Gastrocnemius medialis (tissue), 4 donors: ENCODE measurements at places on chromosomes 7 and 10. TPM values are rescaled to one million over a fixed set of nuclear protein-coding genes. Genes with fewer than 3 reads are reported as not detected.
A peak's percentile ranks its signal among the peaks of the same experiment; 100 is the strongest.

DNA sequence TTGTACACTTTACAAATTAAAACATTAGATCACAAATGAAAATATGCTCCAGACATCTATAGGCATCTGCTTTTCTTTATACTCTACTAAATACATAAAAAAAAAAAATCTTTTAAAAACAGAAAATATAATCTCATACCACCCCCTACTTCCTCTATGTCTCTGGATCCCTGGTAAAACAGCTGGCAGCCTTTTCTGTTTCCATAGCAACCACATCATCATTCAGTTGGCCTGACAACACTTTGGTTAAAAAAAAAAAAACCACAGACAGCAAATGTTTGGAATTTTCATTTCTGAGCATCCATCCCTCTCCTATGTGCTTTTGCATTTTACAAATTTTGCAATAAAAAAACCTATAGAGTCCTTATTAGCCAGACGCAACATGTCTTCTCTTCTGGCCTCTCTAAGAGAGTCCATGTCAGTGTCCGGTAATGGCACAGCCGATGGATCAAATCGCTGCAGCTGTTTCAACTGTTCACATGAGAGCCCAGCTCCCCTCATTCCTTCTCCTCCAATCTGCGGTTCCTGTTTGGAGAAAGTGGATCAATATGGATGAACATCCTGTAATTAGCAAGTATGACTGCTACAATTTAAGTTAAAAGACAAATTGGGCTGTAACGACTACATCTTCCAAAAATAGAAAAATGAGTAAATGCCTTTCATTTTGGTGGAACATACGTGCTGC lies 105.6 kb downstream of the NSUN6 start:
- H3K27me3 ChIP-seq, result no peaks in the 10 kb centered on the region
- no peak overlapping the region for H3K4me3 ChIP-seq
- no peak overlapping the region for H3K27ac ChIP-seq
- DNase-seq, result no peak

GRCh38 chr7:119270644-119271043 lies 1002.3 kb upstream of the KCND2 start:
- no peaks in the 10 kb centered on the region for H3K36me3 ChIP-seq
- H3K27ac ChIP-seq, result no peak overlapping the region
- no peaks in the 10 kb centered on the region for H3K27me3 ChIP-seq
- H3K4me1 ChIP-seq, result no peaks in the 10 kb centered on the region
- no peak overlapping the region for H3K4me3 ChIP-seq

DNA sequence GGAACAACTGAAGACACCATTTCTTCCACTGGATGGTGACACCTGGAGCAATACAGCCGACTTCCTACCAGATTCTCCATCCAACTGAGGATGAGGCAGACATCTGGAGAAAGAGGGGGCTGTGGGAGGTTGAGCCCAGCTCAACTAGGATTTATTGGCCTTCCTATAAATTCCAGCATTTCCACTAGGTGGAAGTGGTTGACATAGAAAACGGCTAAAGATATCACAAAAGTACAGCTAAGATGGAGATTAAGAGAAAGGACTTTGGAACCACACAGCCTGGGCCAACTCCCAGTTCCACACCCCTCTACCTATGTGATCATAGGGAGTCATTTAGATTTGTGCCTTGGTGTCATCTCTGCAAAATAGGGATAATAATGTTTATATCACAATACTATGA lies 61.3 kb upstream of the CAV2 start:
- H3K4me1 ChIP-seq, result peaks cover 5% of the 10 kb centered on the region
- no peaks in the 10 kb centered on the region for H3K36me3 ChIP-seq
- no peaks in the 10 kb centered on the region for H3K27me3 ChIP-seq
- no peak overlapping the region for H3K27ac ChIP-seq

GRCh38 chr7:104388222-104388621 lies 59.8 kb downstream of the LHFPL3 start:
- no peaks in the 10 kb centered on the region for H3K4me1 ChIP-seq
- H3K4me3 ChIP-seq, result no peak overlapping the region
- no peaks in the 10 kb centered on the region for H3K27me3 ChIP-seq
- H3K27ac ChIP-seq, result no peak overlapping the region

DNA sequence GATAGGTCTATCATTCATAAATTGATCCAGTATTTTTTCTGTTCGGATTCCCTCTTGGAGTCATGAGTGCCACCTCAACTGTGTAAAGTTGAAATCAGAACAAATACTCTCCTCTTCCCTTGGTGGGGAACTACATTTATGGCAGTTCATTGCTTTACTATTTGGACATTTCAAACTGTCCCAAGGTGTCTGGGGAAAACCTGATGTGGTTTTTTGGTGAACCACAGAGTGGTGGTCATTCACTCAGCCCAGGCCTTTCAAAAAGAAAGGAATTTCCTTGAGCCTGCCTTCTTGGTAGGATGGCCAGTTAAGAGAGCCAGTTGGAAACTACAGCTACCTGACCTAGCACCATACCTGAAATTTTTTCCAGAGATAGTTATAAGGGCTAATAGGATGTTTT lies 59.0 kb downstream of the ABCB1 start:
- H3K4me3 ChIP-seq, result no peak overlapping the region
- no peaks in the 10 kb centered on the region for H3K36me3 ChIP-seq
- DNase-seq, result no peak
- no peaks in the 10 kb centered on the region for H3K27me3 ChIP-seq
- H3K27ac ChIP-seq, result no peak overlapping the region
- H3K4me1 ChIP-seq, result no peaks in the 10 kb centered on the region

DNA sequence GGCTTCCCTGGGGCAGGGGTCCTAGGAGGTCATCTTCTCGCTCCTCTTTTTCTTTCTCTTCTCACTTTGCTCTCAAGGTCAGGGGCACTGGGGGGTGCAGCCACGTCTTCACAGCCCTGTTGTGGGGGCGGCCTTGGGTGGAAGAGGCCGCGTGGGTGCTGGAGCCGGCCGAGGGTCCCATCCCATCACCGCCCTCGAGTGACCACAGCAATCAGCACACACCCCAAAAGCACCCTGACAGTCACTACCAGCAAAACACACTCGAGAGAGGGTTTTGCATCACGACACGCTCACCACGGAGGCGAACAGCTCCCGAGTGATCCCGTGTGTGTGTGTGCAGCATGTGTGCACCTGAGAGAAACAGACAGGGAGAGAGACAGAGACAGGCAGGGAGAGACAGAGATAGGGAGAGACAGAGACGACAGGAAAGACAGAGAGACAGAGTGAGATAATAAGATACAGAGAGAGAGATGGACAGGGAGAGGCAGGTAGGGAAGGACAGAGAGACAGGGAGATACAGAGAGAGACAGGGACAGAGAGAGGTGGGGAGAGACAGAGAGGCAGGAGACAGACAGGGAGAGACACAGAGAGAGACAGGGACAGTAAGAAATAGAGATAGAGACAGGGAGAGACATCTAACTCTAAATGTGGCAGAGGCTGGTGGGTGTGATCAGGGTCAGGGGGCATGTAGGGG lies 100.9 kb downstream of the WDR37 start:
- H3K27me3 ChIP-seq, result no peaks in the 10 kb centered on the region
- H3K36me3 ChIP-seq, result no peaks in the 10 kb centered on the region
- H3K4me3 ChIP-seq, result no peak overlapping the region
- H3K4me1 ChIP-seq, result no peaks in the 10 kb centered on the region

DNA sequence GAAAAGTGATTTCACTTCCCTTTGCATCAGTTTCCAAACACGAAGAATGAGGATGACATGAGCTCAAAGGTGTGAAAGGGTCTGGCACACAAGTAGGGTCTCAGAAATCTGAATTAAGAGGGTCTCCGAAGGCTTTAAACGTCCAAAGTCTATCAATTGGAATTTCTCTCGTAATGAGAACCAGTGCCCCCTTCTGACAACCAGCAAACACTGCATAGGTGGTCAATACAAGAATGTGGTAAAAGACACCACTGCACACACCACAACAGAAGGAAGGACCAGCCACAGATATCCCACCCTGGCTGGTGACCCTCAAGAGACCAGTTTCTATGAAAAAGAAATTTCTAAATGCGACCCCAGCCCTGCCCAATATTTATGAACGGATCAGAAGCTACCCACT lies 78.1 kb downstream of the CALN1 start:
- no peak overlapping the region for H3K27ac ChIP-seq
- DNase-seq, result no peak
- H3K4me3 ChIP-seq, result no peak overlapping the region
- peaks cover 11% of the 10 kb centered on the region for H3K27me3 ChIP-seq
- no peaks in the 10 kb centered on the region for H3K36me3 ChIP-seq

Gene ADAM22
- 0.07 TPM for total RNA-seq

DNA sequence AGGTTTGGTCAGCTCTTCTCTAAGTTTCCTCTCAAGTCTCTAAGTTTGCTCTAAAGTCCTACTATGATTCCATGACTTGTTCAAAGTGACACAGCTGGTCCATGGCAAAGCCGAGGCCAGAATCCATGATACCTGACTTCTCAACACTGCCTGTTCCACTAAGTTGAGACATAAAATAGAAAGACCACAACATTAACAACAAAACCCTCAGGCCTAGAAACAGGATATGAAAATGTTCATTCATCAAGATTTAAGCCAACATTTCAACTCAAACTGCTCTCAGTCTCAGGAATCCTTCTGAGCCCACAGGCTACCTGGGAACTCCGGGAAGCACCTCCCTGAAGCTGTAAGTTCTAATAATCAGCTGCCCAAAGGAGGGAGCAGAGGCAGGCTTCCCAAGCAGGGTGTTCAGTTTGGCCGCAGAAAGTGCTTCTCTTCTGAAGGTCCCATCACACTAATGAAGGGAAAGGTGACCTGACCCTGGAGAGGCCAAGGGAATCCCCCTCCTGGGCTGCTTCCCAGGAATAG lies 62.9 kb downstream of the STK17A start:
- no peaks in the 10 kb centered on the region for H3K27me3 ChIP-seq
- H3K4me1 ChIP-seq, result peaks cover 39% of the 10 kb centered on the region
- H3K36me3 ChIP-seq, result peaks cover 14% of the 10 kb centered on the region

Gene TMEM270
- total RNA-seq, result not detected

Gene POR
- total RNA-seq, result 218 TPM

DNA sequence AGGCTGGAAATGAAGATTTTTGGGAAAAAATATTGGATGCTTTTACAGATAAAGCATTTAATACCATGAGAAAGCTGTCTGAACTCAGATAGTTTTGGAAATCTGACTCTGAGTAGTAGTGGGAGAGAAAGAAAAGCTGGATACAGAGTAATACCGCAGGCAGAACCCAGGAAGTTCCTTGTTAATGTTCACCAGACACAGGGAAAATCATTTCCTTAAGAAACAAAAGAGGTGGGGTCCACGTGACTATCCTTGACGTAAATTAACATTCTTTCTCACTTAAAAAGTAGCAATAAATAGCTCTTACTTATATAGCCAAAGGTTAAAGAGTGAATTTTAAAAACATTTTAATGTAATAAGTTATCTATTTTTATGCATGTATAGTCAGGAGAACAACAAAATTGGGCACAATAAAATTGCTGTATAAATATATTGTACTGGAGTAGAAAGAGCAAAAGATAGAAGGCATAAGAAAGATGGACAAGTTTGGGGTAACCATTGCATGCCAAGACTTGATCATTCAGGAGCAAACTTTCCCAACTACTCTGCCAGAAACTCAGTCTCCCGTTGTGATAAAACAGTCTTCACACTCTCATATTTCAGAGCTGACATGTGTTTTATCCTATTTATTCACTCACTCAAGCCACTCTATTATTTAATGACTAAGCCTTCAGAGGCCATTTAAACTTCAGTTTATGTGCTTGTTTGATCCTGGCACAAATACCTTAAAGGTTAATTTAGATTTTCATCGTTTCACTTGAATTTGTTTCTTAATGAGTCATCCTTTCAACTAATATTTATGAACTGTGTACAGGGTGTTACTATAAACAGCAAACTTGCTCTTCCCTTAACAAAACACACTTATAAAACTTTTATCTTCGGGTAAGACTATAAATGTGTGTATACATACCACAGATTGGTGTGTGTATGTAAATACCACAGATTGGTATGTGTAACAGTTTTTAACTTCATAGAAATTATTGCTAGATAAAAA lies 143.1 kb downstream of the GNAI1 start:
- H3K27me3 ChIP-seq, result no peaks in the 10 kb centered on the region
- H3K27ac ChIP-seq, result peak overlapping the region; percentile 46
- no peaks in the 10 kb centered on the region for H3K36me3 ChIP-seq
- DNase-seq, result no peak
- H3K4me1 ChIP-seq, result peaks cover 7% of the 10 kb centered on the region
- no peak overlapping the region for H3K4me3 ChIP-seq

DNA sequence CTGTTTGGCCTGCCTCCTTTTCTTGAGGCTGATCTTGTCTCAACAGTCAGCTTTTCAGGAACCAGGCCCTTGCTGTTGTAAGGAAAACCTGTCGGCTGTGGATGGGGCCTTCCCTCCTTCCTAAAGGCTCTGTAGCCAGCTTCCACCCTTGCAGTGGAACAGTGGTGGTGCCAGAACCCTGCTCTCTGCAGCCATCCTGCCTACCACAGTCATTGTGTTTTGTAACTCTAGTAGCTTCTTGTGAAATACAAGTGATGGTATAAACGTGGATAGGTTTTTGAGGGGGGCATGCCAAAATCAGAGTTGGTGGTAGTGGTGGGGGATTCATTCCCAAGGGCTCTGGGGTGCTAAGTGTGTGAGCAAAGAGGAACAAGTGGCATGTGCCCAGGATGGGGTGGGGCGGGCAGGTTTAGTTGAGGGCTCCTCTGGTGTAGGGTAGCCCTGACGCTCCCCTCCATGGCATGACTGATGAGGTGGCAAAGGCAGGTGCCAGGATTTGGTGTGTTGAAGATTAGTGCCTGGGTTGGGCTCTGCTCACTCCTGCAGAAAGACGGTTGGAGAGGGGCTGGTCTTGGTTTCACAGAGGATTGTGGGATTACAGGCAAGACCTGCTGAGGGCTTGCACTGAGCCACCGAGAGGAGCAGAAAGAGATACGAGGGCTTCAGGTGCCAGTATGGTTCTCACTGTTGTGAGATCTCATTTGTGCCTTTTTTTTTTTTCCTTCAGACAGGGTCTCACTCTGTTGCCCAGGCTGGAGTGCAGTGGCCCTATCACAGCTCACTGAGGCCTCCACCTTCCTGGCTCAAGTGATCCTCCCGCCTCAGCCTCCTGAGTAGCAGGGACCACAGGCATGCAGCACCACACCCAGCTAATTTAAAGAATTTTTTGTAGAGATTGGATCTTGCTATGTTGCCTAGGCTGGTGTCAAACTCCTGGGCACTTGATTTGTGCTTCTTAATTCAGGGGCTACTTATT lies 7.4 kb downstream of the TSPAN14 start:
- peak overlapping the region; percentile 83 for H3K27ac ChIP-seq
- no peaks in the 10 kb centered on the region for H3K36me3 ChIP-seq

- H3K4me1 ChIP-seq, result no peaks in the 10 kb centered on the region
- no peaks in the 10 kb centered on the region for H3K36me3 ChIP-seq
- H3K27me3 ChIP-seq, result no peaks in the 10 kb centered on the region
- H3K4me3 ChIP-seq, result no peak overlapping the region
- DNase-seq, result no peak
These were observed 96.1 kb downstream of the RNF133 start for GRCh38 chr7:122602800-122603199.

Gene MSMB
- total RNA-seq, result not detected

Gene UTF1
- total RNA-seq, result not detected
